ENCODE measurements at places on chromosomes 2 and 18.

DNA sequence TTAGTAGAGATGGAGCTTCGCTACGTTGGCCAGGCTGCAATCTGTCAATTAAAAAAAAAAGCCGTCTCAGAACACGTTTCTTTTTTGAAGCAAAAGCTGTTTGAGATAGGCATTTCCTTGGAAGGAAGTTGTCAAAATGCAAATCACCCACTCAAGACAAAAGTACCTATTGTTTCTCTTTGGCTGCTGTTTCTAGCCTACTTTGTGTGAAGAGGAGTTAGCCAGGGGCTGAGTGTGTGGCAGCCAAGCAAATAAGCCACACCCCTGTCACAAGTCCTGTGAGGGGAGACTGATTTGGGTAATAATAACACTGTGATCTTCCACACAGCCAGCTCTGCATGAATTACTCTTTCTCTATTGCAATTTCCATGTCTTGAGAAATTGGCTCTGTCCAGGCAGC, 47.4 kb upstream of the CDCA7 start:
- DNase-seq: no peak

DNA sequence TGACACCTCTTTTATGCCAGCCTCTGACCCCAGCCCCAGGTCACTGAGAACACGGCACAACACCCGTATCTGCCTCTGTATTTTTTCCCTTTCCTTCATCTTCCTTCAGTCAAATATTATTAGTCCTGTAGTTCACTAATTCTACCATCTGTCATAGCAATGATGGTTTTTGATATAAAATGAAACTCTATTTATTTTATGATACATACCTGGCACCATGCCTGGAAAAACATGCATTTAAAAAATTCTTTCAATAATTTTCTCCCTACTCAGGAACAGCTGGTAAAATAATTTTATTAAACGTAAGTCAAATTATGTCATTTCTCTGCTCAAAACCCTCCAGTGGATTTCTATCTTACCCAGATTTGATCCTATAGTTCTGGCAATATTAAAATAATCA, 224.7 kb downstream of the CDH7 start:
- peak; percentile 19 for DNase-seq

GRCh38 chr2:104572834-104573233, 281.1 kb upstream of the POU3F3 start:
- no peak for DNase-seq

GRCh38 chr18:23324056-23324811, 128.9 kb upstream of the RIOK3 start:
- DNase-seq: no peak

- DNase-seq: no peak
Measured at GRCh38 chr2:108820482-108820881, 33.9 kb downstream of the CCDC138 start.

DNA sequence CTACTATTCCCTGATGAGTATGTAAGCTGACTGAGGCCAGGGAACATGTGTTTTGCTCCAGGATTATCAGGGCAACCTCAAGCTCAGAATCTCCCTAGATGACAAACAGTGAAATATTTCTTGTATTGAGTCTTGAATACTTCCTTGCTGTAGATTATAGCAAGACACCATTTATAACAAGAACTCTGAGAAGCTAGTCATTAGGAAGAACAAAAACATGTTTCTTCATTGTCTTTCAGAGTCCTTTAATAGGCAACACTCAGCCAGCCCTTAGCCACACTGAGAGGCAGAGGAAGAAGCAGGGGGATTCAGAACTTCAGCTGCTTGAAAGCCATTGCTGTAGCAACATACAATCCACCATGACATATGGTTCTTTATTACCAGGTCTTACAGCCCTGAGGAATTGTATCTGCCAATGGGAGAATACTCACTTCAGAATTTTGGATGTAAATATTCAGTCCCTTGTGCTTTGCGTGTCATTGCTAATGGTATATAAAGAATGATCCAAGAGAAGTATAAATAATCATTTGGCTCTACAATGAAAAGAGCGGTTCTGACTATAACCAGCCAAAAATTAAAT, 117.5 kb upstream of the NCKAP5 start:
- no peak for DNase-seq

DNA sequence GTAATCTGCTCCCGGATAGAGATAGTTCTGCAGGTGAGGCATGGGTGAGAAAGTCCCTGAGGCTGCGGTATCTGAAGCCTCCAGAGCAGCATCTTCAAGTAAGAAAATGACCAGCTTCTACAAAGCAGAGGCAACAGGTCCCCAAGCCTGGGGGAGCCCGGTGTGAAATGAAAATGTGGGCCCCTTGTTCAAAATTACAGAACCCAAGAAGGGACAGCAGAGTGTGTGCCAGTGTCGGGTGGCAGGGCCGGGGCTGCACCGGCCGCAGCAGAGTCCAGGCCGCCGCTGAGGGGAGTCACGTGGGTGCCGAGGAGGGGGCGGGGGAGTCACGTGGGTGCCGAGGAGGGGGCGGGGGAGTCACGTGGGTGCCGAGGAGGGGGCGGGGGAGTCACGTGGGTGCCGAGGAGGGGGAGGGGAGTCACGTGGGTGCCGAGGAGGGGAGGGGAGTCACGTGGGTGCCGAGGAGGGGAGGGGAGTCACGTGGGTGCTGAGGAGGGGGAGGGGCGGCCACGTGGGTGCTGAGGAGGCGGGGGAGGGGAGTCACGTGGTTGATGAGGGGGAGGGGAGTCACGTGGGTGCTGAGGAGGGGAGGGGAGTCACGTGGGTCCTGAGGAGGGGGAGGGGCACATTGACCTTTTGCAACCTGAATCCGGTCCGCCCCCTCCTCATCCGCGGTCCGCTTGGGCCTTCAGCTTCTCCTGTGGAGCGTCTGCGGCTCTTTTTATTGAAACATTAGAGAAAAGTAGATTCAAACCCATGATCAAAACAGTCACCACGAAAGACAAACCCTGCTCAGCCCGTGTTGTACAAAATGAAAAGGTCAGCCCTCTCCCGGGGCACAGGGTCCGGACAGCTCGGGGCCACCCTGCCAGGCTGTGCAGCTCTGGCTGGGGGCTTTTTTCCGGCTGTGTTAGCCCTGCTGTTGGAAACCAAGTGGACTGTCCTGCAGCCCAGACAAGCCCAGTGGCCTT, 10.4 kb downstream of the COLEC11 start:
- DNase-seq: no peak

- DNase-seq: no peak
Measured at GRCh38 chr2:180733330-180733729, 247.1 kb upstream of the UBE2E3 start.

DNA sequence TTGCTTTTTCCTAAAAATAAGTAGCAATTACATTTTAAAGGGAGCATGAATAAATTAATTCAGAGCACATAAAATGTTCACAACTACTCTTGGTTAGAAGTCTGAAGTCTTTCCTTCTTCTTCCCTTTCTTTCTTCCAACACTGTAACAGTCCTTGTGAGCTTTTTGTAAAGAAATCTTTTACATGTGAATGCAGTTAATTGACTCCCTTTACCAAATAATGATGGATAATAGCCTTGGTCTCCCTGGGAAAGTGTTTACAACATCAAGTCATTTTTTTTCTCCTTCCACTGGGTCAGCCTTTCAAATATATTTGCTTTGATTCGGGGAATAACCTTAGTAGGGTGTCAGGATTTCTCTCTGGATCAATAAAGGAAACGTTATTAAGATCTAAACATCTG, 39.1 kb downstream of the CALCRL start:
- DNase-seq: no peak

GRCh38 chr2:230330725-230331124, 3.7 kb downstream of the SP140L start:
- peak; percentile 34 for DNase-seq

GRCh38 chr2:122595065-122595464, 839.6 kb downstream of the TSN start:
- DNase-seq: no peak

GRCh38 chr2:201440182-201440581, 11.1 kb downstream of the TRAK2 start:
- DNase-seq: no peak

DNA sequence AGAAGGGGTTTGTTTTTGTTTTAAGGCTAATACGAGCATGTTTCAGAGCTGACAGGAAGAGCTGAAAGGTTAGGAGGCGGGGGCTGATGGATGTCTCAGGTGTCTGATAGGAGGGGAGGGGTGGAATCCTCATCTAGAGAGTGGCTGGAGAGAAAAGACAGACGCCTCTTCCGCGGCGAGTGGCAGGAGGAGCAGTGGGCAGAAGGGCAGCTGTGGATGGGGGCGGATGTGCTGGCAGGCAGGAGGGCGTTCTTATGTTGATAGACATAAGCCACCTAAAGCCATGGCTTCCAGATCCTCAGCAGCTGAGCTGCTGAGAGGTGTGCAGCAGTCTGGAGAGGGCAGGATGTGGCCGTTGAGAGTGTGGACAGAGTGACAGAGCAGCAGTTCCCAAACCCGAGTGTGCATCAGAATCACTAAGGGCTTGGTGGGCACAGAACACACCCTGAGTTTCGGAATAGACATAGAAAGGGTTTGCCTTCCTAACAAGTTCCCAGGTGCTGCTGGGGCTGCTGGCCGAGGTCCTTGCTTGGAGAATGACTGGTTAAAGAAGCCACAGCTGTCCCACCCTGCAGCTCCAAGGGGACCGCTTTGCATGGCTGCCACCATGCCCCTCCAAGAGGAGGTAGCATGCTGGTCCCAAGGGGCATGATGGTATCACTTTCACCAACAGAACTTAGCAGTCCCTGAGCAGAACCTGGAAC, 3.0 kb upstream of the ITM2C start:
- no peak for DNase-seq

Measured in fibroblast of skin of back (primary cell).